ENCODE measurements at places on chromosomes 6 and 20. TPM values are rescaled to one million over a fixed set of nuclear protein-coding genes. Genes with fewer than 3 reads are reported as not detected.
A peak's percentile ranks its signal among the peaks of the same experiment; 100 is the strongest.

Gene MTFR2
- total RNA-seq: 1.2 TPM

Gene MYH7B
- 0.39 TPM for total RNA-seq

Gene FOXQ1
- total RNA-seq: not detected

Gene VSX1
- total RNA-seq: not detected

Gene ADGB
- total RNA-seq: not detected

- no peak overlapping the region for H3K4me3 ChIP-seq
- no peaks in the 10 kb centered on the region for H3K36me3 ChIP-seq
- peaks cover 9% of the 10 kb centered on the region for H3K4me1 ChIP-seq
- no peak for DNase-seq
Observed at GRCh38 chr6:37540390-37540789, 40.7 kb upstream of the CCDC167 start.

- DNase-seq: no peak
- H3K27me3 ChIP-seq: no peaks in the 10 kb centered on the region
- H3K27ac ChIP-seq: no peak overlapping the region
- peaks cover 3% of the 10 kb centered on the region for H3K4me1 ChIP-seq
- H3K36me3 ChIP-seq: no peaks in the 10 kb centered on the region
Observed at GRCh38 chr6:24549674-24550353, 55.0 kb downstream of the ALDH5A1 start.

GRCh38 chr6:48611332-48611731 lies 500.3 kb upstream of the PTCHD4 start:
- no peaks in the 10 kb centered on the region for H3K27me3 ChIP-seq
- no peak for DNase-seq
- H3K27ac ChIP-seq: no peak overlapping the region
- H3K36me3 ChIP-seq: no peaks in the 10 kb centered on the region

DNA sequence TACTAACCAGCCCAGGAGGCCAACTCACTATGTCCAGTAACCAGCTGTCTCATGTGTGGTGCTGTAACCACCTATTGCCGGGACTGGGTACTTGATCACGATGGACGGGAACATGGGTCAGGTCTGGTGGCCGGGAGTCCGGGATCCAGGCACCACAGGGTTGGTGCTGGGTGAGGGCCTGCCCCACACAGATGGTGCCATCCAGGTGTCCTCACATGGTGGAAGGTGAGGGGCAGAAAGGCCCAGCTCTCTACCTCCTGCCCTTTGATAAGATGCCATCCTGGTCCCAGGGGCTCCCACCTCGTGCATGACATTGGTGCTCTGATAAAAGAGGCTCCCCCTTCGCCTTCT lies 116.3 kb downstream of the TAF4 start:
- H3K27me3 ChIP-seq: no peaks in the 10 kb centered on the region
- no peaks in the 10 kb centered on the region for H3K4me1 ChIP-seq
- H3K27ac ChIP-seq: no peak overlapping the region
- DNase-seq: no peak

- peaks cover 3% of the 10 kb centered on the region for H3K36me3 ChIP-seq
- H3K4me3 ChIP-seq: no peak overlapping the region
Observed at GRCh38 chr20:50193836-50194421, 3.3 kb downstream of the CEBPB start.

DNA sequence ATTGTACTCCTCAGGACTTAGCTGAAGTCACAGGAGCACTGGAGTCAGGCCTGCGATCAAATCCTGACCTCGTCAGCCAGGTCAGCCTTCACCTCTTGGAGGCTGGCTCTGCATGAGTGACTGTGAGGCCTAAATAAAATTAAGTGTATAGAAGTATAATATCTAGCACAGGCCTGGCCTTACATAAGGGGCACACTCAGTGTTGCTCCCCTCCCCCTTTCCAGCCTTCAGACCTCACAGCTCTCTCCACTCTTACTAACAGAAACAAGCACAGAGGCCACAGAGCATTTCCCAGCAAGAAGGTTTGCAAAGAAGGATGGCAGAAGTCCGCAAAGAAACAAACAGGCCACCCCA lies 84.8 kb downstream of the TRERF1 start:
- H3K4me3 ChIP-seq: no peak overlapping the region
- H3K27ac ChIP-seq: peak overlapping the region; percentile 48
- no peaks in the 10 kb centered on the region for H3K36me3 ChIP-seq
- no peaks in the 10 kb centered on the region for H3K27me3 ChIP-seq

GRCh38 chr6:83853178-83854000 lies at the start of gene RIPPLY2:
Gene RIPPLY2 (plus strand): TSS chr6:83853360. CDS start chr6:83853417, 57 bp downstream.
- DNase-seq: no peak
- peaks cover 14% of the 10 kb centered on the region for H3K4me1 ChIP-seq
- H3K27ac ChIP-seq: no peak within 1 kb of the TSS
- no peak within 1 kb of the TSS for H3K4me3 ChIP-seq

DNA sequence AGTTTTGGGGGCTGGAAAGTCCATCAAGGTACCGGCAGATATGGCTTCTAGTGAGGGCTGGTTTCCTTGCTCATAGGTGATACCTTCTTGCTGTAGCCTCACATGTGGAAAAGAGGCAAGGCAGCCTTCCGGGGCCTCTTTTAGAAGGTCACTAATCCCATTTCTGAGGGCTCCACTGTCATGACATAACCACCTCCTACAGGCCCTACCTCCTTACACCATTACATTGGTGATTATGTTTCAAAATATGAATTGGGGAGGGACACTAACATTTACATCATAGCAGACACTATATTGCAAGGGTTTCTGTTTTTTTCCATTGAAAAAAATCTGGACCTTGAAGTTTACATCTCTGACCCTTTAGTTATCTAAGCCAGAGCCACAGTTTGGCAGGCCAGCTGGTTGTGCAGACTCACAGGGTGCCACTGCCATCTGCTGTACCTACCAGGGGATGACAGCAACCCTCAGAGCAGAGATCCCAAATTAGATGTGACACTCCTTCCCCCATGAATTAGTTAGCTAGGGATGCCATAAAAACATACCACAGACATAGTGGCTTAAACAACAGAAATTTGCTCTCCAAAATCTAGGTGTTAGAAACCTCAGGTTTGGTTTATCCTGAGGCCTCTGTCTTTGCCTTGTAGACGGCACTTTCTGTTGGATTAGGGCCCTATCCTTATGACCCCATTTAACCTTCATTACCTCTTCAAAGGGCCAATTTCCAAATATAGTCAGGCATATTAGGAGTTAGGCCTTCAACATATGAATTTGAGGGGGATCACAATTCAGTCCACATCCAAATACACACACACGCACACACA lies 166.4 kb upstream of the RNF217 start:
- no peaks in the 10 kb centered on the region for H3K27me3 ChIP-seq
- H3K36me3 ChIP-seq: no peaks in the 10 kb centered on the region
- no peak overlapping the region for H3K4me3 ChIP-seq
- no peak for DNase-seq
- no peaks in the 10 kb centered on the region for H3K4me1 ChIP-seq
- H3K27ac ChIP-seq: no peak overlapping the region

DNA sequence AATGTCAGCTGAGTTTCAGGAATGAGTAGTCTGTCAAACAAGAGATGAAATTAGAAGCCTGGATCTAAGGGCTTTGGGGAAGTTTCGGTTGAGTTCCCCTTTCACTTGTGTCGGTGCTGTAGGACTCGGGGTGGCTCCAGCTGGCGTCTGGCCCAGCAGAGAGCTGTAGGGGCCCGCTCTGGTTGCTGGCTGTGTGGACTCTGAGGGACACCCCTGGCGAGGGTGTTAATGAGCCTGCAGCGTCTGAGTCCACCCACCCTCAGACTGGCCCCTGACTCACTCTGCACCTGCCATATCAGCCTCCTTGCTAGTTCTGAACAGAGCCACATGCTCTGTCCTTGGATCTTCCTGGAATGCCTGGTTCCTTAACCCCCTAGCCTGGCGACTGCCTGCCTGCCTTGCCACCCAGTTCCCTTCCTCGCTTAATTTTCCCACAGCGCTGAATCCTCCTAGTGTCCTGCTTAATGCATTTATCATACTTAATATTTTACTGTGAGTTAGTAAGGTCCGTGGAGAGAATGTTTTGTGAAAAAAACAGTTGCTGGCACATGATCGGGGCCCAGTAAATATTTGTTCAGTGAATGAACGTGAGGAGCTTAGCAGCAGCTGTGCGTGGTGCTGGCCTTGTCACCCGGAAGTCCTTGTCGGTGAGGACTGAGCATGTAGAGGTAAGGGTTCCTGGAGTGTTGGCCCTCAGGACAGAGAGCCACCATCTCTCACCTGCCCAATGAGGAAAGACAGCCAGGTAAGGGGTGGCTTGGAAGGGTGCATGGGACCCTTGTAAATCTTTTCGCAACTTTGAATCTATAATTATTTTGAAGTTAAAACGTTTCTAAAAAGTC lies 1.6 kb downstream of the DNAJC5 start:
- peaks cover 4% of the 10 kb centered on the region for H3K36me3 ChIP-seq
- H3K27ac ChIP-seq: peak overlapping the region; percentile 66
- H3K4me3 ChIP-seq: peak overlapping the region; percentile 44
- no peaks in the 10 kb centered on the region for H3K27me3 ChIP-seq
- DNase-seq: no peak

GRCh38 chr6:100946021-100946540 lies 65.0 kb upstream of the ASCC3 start:
- no peaks in the 10 kb centered on the region for H3K27me3 ChIP-seq
- no peak overlapping the region for H3K4me3 ChIP-seq
- H3K27ac ChIP-seq: no peak overlapping the region
- H3K36me3 ChIP-seq: no peaks in the 10 kb centered on the region
- no peak for DNase-seq

GRCh38 chr6:151862461-151862860 lies 55.0 kb downstream of the ESR1 start:
- no peaks in the 10 kb centered on the region for H3K4me1 ChIP-seq
- H3K4me3 ChIP-seq: no peak overlapping the region
- H3K27ac ChIP-seq: no peak overlapping the region
- no peaks in the 10 kb centered on the region for H3K36me3 ChIP-seq

DNA sequence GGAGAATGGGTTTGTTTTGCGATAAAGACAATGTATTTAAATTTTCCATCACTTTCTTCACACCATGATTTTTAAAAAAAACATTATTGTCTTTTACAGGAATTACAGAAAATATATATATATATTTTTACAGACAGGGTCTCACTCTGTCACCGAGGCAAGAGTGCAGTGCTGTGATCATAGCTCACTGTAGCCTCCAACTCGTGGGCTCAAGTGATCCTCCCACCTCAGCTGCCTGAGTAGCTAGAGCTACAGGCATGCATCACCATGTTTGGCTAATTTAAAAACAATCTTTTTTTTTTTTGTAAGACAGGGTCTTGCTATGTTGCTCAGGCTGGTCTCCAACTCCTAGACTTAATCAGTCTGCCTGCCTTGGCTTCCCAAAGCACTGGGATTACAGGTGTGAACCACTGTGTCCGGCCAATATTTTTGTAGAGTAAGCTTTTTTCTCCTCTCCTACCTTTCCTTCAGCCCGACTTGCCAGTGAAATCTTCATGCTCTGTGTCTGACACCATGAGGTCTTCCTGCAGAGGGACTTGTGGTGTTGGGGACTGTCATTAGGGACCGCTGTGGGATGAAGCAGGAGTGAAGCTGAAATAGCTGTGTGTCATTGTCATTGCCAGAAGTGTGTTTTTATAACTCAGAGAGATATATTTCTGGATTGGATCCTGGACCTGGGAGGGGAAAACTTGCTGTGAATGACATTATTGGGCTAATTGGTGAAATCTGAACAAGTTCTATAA lies 13.2 kb downstream of the DSP start:
- no peaks in the 10 kb centered on the region for H3K36me3 ChIP-seq
- no peak overlapping the region for H3K4me3 ChIP-seq
- H3K27ac ChIP-seq: no peak overlapping the region
- no peak for DNase-seq
- H3K27me3 ChIP-seq: no peaks in the 10 kb centered on the region

DNA sequence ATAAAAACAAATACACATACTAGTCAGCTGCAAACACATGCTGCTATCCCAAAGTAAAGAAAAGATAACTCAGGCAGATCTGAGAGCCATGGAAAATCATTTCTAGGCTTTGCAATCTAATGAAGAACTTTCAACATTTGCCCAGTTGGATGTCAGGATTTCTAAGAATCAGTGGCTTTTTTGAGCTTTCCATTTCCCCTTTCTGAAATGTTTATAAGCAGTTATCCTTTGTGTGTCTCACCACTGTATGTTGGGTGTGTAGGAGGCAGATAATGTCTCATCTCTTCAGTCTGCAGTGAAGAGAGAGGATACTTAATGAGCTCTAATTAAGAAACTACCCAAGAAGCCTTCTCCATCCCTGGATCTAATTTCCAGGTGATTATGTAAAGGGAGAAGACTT lies 43.6 kb downstream of the RGS17 start:
- DNase-seq: no peak
- H3K27me3 ChIP-seq: no peaks in the 10 kb centered on the region
- H3K4me3 ChIP-seq: no peak overlapping the region
- H3K4me1 ChIP-seq: no peaks in the 10 kb centered on the region

DNA sequence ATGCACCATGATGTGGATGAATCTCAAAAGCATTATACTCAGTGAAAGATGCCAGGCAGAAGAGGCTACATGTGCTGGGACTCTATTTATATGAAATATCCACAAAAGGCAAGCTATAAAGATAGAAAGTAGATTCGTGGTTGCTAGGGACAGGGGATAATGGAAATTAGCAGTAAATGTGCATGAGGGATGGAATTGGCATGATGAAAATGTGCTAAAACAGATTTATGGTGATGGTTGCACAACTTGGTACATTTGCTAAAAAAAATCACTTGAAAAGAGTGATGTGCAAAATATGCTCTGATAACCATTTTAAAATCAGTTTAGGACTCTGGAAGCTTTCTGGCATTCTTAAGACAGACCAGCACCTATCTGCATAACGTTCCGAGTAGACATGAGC lies 61.6 kb downstream of the ALDH8A1 start:
- no peak overlapping the region for H3K27ac ChIP-seq
- no peak overlapping the region for H3K4me3 ChIP-seq
- DNase-seq: no peak
- H3K36me3 ChIP-seq: no peaks in the 10 kb centered on the region
- no peaks in the 10 kb centered on the region for H3K4me1 ChIP-seq

- DNase-seq: no peak
- peaks cover 5% of the 10 kb centered on the region for H3K27me3 ChIP-seq
- no peak overlapping the region for H3K27ac ChIP-seq
- H3K4me1 ChIP-seq: peaks cover 36% of the 10 kb centered on the region
- no peaks in the 10 kb centered on the region for H3K36me3 ChIP-seq
Observed at GRCh38 chr20:1263853-1264252, 2.2 kb upstream of the SNPH start.

DNA sequence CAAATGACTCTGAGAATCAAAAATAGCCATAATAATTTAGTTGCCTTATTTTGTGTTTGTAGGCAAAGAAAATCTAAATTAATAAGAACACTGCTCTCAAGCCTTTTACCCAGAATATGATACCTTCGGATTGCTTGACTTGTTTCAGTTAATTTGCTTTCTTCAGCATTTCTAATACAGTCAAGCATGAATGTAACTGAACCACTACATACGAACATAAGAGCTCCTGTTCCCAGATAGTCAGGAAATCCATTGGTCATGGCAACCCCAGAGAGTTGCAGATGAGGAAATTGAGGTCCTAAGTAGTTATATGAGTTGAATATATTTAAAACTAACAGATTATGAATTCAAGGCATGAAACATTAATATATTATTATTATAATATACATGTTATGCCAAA lies 2.9 kb downstream of the FRK start:
- DNase-seq: no peak
- H3K27me3 ChIP-seq: no peaks in the 10 kb centered on the region
- H3K4me1 ChIP-seq: no peaks in the 10 kb centered on the region
- H3K36me3 ChIP-seq: no peaks in the 10 kb centered on the region

GRCh38 chr20:60808003-60808672 lies 443.9 kb upstream of the CDH4 start:
- no peak overlapping the region for H3K27ac ChIP-seq
- DNase-seq: no peak
- H3K36me3 ChIP-seq: no peaks in the 10 kb centered on the region
- H3K4me3 ChIP-seq: no peak overlapping the region
- H3K27me3 ChIP-seq: no peaks in the 10 kb centered on the region
